ENCODE measurements at places on chromosomes 4 and X.

- DNase-seq = no peak
Measured at GRCh38 chr4:127140306-127140705, 492.5 kb upstream of the INTU start.

DNA sequence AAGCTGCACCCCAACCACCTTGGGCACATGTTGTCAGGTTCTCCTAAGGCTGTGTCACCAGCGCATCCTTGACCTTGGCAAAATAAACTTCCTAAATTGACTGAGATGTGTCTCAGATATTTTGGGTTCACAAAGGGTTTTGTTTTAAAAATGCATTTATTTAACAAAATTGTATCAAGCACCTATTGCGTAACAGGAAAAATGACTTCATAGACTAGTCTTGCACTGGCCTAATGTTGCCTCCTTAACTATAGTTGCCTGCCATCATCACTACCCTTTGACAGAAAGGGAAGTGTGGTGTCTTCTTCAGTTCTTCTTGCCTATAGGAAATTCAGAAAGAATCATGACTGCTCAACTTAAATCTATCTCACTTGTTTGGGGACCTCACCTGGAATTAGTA, 374.2 kb downstream of the SH2D1A start:
- DNase-seq = no peak

GRCh38 chr4:25839687-25840086, 23.1 kb downstream of the SEL1L3 start:
- DNase-seq = no peak

DNA sequence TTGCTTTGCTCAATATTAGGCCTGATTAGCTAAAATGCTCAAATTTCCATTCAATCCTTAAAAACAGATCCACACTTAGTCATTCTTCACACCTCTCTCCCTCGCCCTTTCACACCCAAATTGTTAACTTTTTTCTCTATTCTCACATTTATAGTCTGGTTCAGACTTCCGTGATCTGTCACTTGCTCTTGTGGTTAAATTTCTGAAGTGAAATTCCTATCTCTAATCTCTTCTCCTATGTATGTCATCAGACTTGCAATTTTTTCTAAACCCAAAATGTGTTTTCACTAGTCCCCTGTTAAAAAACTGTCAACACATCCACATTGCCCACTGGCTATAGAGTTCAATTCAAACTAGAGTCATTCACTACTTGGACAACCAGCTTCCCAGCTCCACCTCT, 63.2 kb downstream of the SNCA start:
- no peak for DNase-seq

GRCh38 chrX:29762006-29762405, 453.4 kb upstream of the MAGEB2 start:
- DNase-seq = no peak

DNA sequence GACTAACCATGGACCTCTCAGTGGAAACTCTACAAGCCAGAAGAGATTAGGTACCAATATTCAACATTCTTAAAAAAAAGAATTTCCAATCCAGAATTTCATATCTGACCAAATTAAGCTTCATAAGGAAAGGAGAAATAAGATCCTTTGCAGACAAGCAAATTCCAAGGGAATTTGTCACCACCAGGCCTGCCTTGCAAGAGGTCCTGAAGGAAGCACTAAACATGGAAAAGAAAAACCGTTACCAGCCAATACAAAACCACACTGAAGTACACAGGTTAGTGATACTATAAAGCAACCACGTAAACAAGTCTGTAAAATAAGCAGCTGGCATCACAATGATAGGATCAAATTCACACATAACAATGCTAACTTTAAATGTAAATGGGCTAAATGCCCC, 156.6 kb downstream of the FAM13A start:
- no peak for DNase-seq

- DNase-seq = no peak
Measured at GRCh38 chrX:100315566-100315965, 94.5 kb downstream of the PCDH19 start.

DNA sequence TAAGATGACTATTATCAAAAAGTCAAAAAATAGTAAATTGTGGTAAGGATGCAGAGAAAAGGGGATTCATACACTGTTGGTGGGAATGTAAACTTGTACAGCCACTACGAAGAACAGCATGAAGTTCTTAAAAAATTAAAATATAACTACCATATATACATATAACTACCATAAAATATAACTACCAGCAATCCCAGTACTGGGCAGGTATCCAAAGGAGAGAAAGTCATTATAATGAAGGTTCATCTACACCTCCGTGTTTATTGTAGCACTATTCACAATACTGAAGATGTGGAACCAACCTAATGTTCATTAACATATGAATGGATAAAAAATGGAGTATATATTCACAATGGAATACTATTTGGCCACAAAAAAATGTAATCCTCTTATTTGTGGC, 360.9 kb upstream of the CT83 start:
- no peak for DNase-seq

DNA sequence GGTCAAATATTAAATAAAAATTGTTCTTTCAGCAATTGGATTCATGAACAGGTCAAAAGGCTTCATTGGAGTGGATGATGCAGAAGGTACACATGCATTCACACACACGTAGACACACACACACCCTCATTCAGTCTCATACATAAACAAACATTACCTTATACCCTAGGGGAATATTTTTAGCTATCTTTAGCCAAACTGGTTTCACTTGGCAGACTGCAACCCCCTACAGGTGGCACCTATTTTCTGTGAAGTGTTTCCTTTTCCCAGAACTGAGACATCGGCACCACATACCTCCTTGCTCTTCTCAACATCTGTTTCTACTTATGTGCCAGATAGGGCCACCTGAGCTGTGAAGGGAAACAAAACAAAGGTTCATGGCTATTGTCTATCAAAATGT, 18.5 kb upstream of the KDR start:
- no peak for DNase-seq

DNA sequence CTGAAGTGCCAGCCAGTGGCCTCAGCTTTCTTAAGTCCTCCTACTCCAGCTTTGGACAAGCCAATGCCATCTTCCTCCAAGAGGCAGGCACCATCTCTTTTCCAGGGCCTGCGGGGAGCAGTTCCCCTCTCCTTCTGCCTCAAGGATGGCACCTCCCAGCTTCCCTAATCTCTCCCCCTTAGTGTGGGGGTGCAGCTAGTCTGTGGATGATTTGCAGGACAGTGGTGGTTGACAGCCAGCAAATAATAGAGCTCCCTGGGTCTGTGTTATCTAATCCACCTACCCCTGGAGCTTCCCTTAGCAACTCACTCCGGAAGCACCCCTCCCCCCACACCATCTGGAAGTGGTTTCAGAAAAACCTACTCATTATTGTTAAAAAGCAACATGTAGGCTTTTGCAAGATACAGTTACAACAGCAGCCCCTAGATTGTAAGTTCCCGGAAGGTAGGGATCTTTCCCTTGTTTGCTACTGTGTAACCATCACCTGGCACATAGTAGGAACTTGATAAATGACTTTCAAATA, 247.1 kb downstream of the BCOR start:
- DNase-seq = peak; percentile 62

- no peak for DNase-seq
Measured at GRCh38 chrX:9597361-9598035, 132.6 kb downstream of the TBL1X start.

DNA sequence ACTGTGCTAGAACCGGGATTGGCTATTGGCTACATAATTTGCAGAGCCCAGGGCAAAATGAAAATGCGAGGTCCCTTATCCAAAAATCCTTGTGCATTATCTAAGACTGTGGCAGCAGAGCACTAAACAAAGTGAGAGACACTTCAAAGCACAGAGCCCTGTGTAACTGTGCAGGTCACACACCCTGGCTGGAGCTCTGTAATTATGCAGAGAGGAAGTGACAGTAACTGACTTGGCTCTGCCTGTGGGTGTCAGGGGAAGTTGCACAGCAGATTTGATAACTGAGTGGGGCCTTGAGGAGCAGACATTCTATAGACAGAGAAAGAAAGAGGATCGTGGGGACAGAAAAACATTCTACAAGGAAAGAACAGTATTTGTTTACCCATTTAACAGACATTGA, 173.5 kb upstream of the FMR1 start:
- no peak for DNase-seq

- no peak for DNase-seq
Measured at GRCh38 chr4:182683661-182684060, 233.5 kb downstream of the DCTD start.

GRCh38 chrX:18449236-18449635, 23.8 kb downstream of the CDKL5 start:
- DNase-seq = no peak

DNA sequence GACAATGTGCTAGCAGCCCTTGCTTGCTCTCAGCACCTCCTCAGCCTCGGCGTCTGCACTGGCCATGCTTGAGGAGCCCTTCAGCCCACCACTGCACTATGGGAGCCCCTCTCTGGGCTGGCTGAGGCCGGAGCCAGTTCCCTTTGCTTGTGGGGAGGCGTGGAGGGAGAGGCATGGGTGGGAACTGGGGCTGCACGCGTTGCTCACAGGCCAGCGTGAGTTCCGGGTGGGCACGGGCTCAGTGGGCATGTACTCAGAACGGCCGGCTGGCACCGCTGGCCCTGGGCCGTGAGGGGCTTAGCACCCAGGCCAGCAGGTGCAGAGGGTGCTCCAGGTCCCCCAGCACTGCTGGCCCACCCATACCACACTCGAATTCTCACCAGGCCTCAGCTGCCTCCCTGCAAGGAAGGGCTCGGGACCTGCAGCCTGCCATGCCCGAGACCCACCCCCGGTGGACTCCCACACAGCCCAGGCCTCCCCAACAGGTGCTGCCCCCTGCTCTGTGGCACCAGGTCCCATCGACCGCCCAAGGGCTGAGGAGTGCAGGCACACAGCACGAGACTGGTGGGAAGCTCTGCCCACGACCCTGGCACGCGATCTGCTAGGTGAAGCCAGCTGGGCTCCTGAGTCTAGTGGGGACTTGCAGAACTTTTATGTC, 100.3 kb downstream of the SLC39A8 start:
- no peak for DNase-seq

GRCh38 chrX:79477691-79478090, 110.6 kb upstream of the ITM2A start:
- DNase-seq = no peak

DNA sequence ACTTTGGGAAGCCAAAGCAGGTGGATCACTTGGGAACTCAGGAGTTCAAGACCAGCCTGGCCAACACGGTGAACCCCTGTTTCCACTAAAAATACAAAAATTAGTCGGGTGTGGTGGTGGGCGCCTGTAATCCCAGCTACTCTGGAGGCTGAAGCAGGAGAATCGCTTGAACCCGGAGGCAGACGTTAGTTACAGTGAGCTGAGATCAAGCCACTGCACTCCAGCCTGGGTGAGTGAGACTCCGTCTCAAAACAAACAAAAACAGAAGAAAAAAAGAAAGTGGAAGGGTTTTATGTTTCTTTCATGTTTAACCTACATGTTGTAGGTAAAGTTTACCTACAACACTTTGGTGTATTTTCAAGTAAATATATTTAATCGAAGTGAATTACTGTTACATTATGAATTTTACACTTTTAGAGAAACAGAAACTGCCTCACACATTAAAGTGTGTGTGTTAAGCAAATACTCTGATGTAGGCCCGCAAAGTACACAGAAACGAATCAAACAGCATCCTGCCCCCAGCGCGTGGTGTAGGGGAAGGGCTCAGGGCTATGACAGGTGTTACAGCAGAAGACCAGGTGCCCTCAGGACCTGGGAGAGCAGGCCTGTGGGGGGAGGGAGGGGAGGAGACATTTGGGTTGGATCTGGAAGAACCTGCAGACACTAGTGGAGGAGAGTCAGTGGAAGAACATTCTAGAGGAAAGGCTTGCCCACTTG, 39.0 kb downstream of the PTTG2 start:
- DNase-seq = no peak

GRCh38 chr4:173345648-173346047, 11.5 kb upstream of the HMGB2 start:
- DNase-seq = no peak

DNA sequence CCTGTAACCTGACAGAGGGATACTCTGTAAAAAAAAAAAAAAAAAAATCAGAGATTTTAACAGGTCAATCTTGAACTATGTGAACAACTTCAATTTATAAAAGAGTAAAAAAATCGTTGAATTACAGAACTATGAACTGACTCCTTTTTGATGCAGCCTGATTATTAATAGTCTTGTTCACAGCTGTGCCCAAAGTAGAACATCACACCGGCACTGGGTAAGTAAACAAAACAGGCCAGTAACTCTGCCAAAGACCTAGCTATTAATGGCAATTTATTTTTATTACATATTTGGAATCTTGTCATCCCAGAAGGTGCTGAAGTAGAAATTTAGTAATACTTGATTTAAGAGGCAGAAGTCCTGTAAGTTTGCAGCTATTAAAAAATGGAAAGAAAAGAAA, 31.4 kb downstream of the CPE start:
- DNase-seq = no peak

GRCh38 chr4:185912779-185913178, 100.8 kb upstream of the SORBS2 start:
- no peak for DNase-seq

- no peak for DNase-seq
Measured at GRCh38 chrX:11426712-11427452, 133.7 kb downstream of the AMELX start.

DNA sequence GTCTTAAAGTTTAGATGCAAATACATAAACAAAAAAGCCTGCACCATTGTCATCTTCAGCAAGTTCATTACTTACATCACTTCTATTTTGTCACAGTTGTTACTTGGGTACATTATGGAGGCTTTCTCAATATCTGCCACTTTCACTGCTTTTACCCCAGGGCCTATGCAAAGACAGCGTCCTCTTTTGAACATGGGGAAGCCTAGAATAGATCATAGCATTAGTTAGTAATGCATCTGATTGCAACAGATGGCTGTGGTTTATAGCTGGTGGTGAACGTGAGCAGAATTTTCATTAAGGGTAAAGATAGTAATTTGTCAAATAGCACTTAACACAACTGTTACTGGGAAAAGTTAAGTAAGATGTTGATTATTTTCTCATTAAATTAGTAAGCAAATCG, 729 bp downstream of the CXCL11 start:
- DNase-seq = no peak

DNA sequence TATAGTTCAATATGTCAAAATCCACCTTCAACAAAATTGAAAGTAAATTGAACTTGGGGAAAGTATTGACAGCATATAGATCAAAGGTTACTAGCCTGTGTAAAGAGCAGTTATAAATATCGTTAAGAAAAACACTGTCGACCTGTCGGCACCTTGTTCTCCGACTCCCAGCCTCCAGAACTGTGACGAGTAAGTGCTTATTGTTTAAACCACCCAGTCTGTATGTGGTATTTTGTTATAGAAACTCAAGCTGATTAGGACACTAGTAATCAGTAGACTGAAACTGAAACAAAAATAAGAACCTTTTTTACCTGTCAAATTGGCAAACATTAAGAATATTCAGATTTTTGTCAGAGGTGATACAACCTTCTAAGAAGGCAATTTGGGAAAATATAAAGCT, 17.0 kb downstream of the HTT start:
- DNase-seq = no peak

DNA sequence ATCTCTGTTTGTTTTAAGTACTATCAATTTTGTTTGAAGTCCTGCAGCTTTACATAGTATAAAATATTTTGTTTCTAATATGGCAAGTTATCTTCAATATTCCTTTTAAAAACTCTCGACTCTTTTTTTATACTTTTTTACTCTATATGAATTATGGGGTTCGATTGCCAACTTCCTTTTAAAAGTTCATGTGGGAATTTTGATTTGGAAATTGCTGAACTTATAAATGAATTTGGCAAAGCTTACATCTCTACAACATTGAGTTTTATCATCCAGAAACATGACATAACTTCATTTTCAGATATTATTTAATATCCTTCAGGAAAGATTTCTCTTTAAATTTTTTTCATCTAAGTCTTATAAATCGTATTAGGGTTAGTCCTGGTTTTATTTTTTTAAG, 60.8 kb downstream of the ASB9 start:
- no peak for DNase-seq

GRCh38 chr4:100780126-100780525, 262.3 kb upstream of the EMCN start:
- no peak for DNase-seq

All from BE2C (cell line).